LNCaP clone FGC (cell line): ENCODE measurements at places on chromosomes 6 and 20.

GRCh38 chr6:82337688-82338257 is 25.8 kb upstream of the TPBG start:
- peak; percentile 13 for DNase-seq

- DNase-seq: no peak
These were observed 313.8 kb downstream of the HDGFL1 start for GRCh38 chr6:22883061-22883717.

DNA sequence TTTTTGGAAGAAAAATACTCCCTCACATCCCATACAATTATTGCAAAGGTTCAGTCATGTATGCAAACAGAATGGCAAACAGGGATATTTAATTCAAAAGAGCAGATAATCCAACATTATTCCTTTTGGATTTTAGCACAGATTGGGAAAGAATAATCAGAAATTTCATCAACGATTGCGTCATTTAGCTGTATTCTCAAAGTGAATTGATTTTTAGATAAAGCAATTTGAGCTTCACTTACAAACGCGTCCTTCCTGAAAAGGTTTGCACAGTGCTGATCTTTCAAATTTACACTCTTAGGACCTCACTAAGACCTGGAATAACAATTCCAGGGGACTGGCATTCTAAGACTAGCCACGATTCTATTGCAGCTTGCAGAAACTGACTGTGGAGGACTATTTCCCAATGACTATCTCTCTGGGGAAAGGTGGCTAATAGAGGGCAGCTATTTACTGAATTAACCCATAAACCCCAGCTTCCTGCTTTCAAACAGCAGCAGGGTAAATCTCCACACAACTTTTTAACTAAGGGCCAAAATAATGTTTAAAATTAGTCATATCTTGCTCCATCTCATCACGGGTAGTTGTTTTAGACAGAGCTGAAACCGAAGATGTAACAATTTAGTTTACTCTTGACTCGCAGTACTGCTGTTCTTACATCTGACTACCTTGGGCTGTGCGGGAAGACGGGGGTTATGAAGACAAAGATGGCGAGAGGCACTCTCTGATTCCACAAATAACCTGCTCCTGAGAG is 131.2 kb upstream of the FAM184A start:
- DNase-seq: peak; percentile 37

DNA sequence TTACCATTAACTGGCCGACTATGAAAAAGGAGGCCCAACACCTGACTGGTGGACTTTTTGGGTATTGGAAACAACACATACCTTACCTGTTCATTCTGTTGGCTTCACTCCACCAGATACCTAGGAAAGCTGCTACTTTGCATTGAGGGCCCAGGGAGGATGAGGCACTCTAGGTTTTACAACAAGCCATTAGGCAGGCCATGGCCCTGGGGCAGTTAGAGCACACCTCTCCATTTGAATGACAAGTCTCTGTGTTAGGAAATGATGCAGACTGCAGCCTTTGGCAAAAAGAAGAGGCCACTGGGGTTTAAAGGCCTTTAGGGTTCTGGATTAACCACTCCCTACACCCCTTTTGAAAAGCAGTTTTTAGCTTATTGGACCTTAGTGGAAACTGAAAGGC is 144.3 kb downstream of the OR2B2 start:
- DNase-seq: no peak

DNA sequence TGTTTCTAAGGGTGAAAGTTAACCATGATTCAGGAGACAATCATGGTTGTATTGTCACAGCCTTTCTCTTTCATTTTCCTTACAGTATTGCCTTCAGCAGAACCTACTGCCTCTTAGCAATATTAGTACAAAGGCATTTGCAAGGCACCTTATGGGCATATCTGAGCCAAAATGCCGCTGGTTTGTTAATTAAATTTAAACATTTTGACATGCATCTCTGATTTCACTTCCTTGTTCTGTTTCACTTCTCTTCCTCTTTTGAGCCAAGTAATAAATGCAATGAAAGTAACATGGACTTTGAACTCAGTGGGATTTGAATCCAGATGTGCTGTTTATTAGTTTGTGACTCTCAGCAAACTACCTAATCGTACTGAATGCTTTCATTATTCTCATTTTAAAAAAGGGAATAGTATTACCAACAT is 467.4 kb upstream of the CITED2 start:
- DNase-seq: no peak

DNA sequence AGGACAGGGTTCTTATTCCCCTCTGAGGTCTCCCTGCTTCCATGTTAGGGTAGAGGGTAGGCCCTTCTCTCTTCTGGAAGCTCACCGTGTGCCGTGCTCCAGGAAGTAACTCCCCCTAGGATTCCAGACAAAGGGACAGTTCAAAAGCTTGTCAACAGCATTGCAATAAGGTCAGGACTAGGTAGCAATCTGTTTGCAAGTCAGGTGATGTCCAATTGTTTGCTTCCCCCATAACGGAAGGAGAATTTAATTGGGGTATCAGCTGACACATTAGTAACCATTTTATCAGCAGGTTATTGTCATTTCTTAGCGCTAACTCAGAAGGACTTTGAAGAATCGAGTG is 41.9 kb downstream of the SYNJ2 start:
- no peak for DNase-seq

DNA sequence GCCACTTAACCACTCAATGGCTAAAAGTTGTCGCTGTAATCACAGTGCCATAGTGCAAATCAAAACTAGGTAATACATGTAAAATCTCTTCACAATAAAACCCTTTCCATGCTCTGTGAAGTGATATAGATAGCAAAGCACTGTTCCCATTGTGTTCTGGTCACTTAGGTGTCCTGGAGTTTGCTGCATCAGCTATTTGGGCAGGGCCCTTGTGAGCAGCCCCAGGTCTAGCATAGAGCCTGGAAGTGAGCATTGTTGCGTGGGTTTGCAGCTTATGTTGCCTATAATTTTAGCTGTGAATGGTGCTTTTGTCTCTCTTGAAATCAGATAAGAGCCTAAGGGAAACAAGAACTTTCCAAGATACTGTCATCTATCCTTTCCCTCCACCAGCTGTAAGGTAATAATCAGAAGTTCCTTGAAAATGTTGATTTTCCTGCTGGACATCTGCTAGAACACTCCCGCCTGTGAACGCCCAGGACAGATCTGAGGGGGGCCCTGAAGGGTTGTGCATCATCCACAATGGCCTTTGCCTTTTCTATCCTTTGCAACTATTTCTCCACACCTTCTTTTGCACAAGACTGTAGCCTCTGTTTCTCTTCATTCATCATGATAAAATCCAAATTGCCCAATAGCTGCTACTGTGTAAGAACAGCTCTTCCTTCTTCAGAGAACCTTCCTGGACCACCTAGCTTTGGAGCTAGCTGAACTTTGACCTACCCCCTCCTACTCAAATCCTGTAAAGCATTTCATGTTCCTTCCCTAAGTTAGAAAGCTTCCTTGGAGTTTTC is 57.0 kb downstream of the TNFAIP3 start:
- DNase-seq: no peak

DNA sequence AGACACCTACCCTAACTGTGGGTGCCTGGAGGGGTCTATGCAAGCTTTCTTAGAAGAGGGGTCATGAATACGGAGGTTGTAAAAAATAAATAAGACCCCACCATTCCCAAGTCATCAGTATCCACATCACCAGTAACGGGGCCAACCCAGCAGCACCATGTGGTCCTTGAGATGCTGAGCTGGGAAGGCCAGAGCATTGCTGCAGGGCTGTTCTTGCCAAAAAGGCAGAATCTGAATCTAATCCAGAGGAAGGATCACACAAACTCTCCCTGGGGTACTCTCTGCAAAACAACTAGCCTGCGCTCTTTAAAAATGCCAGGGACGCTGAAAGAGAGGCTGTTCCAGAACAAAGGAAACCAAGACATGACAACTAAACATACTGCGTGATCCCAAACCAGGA is 43.2 kb downstream of the SSR1 start:
- no peak for DNase-seq

GRCh38 chr20:35253010-35253409 is 24.9 kb downstream of the MMP24OS start:
- DNase-seq: no peak

DNA sequence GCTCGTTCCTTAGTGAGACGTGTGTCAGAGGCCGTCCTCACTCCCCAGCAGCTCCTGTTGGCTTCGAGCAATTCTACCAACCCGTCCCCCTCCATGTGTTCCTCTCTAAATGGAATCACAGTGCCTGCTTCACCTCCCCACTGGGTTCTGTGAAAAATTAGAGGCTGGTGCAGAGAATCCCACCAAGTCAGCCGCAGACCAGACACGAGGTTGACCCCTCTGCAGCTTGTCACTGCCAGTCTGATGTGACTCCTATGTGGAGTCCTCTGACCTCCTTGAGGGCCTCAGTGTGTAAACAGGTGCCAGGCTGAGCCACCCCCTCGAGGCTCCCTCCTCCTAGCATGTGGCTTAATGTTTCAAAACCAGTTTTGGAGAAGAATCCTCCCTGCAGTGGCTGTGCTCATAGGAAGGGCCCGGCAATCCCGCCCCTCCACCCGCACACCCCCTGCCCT is 12.6 kb upstream of the IRF4 start:
- no peak for DNase-seq

DNA sequence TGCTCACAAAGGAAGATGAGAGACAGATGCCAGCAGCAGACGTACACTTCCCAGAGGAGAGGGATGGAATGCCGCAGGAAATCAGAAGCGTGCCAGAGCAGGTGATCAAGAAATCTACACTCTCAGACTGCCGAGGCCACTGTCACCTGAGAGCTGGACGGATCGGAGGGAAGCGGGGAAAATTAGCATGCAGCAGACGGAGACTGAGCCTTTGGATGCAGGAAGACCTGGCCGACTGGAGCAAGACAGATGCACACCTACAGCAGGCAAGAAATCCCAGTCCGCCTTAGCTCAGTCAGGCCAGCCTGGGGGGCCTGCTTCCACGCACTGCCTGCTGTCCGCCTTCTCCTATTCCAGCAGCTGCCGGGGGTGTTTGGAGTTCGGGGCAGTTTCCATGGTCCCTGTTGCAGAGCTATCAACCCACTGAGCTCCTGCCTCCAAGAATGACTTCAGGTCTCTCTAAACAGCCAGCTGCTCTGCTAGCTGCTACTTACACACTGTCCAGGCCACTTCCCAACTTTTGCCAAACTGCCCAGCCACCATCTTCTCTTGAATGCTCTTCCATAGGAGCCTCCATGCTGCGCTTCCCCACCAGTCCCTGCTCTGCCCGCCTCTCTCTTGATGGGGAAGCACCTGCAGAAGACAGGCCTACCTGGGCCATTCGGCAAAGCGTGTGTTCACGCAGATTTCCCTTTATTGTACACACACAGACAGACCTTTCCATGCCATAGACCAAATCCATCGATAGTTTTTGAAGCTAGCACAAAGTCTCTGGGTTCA is 368.5 kb downstream of the ZFAND3 start:
- DNase-seq: no peak

DNA sequence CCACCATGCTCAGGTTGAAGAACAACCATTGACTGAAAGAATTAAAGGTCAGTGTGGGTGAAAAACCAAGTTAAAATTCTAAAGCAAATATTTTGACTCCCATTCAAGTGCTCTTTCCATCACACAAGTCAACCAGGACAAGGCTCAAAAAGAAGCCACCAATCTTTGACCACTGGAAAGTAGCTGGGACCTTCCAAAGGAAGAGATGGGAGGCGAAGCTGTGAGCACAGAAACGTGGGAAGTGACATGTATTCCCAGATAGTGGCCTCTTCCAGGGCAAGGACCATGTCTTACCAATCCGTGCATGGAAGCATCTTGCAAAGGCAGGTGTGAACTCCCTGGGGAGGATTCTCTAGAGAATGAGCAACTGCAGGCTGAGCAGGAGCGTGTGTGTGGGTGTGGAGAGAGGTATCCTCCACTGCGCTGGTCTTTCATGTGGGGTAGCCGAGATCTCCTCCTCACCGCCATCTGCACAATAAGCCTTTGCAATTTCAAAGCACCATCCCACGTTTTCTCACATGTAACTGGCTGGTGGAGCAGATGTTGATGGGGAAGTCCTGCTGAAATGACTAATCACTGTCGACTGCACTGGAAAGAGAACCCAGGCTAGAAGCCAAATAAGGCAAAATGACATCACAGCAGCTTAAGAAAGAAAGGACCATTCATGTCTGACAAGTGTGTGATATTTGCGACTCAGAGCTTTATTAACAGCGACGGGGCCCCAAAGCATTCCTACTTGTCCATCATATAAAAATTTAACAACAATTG is 189.4 kb upstream of the RREB1 start:
- DNase-seq: no peak

DNA sequence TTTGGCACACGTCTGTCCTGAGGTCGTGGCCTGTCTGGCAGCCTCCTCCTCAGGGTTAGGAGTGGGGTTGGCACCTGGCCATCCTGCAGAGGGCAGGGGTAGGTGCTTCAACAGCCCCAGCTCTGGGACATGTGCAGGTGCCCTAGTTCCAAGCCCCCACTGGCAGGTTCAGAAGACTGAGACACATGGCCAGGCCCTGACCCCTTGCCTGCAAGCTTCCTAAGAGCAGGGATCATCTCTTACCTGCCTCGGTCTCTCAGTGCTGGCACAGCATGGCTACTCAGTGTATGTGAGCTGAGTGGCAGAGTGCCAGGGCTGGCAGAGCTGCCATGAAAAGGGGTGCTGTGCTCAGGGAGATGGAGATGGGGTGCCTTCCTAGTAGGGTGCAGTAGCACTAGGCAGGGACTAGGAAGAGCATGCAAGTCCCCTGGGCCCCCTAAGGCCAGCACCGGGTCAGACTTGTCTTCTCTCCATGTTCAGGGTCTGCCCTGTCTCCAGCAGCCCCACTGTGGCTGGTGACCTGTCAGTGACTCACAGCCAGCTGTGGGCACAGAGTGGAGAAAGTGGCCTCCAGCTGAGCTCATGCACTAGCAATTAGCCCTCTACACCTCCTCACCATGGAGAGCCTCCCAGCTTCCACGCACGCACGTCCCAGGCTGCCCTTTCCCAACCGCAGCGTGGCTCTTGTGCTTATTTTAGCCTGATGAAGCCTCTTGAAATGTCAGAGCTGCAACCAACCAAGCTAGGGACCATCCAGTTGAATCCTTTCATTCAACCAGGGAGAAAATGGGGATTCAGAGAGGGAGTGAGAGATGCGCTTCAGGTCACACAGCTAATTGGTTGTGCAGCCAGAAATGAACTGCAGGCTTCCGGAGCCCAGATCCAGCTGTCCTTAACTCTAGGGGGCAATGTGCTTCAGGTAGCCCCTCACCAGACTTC is 116.6 kb downstream of the MRPL14 start:
- DNase-seq: no peak

DNA sequence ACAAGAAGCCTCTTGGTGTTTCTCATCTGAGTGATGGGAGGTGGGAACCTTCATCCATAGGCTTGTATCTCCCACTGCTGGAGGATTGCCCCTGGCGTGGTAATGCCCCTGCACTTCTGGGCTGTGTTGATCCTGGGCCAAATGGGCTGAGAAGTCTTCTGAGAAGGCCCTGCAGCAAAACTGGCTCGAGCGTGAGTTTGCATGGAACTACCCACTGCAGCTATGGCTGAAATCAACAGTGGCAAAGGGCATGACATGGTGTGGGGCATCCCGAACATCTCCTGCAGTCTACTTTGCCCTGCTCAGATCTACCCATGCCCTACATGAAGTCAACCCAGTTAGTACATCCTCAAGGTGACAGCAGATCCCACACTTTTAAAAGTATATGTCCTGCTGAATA is 130.6 kb downstream of the NRN1 start:
- no peak for DNase-seq

GRCh38 chr6:40999569-40999968 is 39.5 kb downstream of the UNC5CL start:
- no peak for DNase-seq
